T follicular helper cell (primary cell): ENCODE measurements at places on chromosomes 7 and 10.

- DNase-seq = no peak
Measured at GRCh38 chr7:141484907-141485306, 66.3 kb upstream of the AGK start.

DNA sequence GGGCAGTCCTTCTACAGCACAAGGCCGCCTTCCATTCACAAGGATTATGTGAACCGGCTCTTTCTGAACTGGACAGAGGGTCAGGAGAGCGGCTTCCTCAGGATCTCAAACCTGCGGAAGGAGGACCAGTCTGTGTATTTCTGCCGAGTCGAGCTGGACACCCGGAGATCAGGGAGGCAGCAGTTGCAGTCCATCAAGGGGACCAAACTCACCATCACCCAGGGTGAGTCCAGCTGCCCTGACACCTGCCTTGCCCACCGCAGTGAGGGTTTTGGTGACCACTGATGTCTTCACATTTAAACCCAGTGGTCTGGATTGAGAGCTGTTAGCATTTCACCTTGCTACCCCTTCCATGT, 918 bp downstream of the PILRB start:
- DNase-seq = no peak

DNA sequence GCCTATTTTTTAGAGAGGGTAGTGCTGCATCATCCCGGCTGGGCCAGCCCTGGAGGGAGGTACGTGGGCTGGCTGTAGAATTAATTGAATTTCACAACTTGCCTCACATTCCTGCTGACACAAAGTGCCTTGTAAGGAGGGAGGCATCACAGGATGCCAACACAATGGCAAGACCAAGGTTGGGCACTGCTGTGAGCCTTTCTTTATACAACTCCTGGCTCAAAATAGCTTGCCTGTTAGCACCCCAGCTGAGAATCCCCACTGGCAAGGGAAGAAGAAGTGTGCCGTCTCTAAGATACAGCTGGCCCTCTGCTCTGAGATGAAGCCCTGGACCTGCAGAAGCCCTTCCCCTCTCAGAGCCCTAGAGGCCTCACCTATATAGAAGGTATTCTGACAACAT, 873.9 kb downstream of the GRID1 start:
- DNase-seq = no peak

DNA sequence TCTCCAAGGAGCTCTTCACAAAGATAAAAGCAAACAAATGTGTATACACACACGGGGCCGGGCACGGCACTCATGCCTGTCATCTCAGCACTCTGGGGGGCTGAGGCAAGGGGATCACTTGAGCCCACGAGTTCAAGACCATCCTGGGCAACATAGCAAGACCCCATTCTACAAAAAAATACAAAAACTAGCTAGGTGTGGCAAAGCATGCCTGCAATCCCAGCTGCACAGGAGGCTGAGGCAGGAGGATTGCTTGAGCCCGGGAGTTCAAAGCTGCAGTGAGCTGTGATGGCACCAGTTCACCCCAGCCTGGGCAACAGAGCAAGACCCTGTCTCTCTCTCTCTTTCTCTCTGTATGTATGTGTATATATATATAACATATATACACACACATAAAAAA, 22.3 kb downstream of the TTYH3 start:
- DNase-seq = no peak

DNA sequence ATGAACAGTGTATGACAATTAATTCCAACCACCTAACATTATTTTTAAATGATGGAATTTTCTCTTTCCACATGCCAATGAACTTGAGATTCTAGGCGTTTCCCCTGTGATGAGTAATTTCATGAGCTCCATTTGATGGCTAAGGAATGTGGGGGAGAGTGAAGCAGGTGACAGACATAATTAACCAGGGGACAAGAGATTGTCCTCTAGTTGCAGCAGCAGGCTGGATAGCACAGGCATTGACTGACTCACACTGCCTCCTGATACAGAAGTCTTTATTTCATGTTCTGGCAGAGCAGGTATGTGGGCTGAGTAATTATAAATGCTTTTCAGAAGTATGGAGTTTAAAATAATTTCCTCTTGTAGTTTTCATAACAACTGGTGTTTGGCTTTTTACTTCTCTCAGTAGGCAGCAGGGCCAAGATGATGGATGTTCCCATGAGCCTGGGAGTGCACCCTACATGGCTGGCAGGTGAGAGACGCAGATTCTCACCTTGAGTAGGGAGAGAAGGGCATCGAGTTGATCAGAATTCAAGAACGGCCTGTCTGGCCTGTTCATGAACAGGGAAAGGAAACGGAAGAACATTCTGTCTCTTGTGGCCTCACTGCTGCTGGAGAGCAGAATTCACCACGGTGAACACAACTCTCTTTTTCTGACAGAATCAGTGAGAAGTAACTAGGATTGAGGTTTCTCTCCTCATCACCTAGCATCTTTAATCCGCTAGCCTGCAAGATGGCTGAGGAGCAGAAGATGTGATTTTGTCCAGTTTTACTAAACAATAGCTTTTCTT, 118.8 kb downstream of the AOAH start:
- DNase-seq = no peak

- no peak for DNase-seq
Measured at GRCh38 chr10:37952926-37953325, 23.5 kb downstream of the ZNF25 start.

DNA sequence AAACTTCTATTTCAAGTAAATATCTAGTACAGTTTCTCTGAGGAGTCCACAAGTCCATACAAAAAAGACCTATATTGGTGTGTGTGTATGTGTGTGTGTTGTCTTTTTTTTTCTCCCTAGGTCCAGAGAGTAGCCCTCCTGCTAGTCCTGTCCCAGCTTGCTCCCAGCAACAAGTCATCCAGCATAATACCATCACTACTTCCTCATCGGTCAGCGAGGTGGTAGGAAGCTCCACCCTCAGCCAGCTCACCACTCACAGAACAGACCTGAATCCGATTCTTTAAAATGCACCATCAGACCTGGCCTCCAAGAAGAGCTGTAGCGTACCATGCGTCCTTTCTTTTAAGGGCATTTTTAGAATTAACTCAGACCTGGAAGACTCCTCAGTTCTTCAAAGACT, 139.1 kb downstream of the TRIL start:
- DNase-seq = no peak

DNA sequence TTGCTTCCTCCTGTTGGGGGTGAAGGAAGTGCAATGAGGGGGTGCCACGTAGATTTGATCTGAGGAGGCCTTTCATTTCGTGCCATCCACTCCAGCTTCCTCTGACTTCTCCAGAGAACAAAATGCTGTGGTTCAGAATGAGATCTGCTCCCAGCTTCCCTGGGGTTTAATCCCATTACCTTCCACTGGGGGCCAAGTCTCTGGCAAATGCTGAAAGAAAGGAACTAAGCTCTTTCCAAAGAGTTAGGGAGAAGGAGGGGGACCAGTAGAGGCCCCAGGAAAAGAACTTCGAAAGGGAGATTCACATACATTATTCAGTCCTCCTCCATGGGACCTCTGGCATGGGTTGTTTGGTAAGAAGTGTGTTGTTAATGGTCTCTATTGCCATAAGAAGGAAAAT, 727.0 kb downstream of the TYW1 start:
- DNase-seq = no peak

DNA sequence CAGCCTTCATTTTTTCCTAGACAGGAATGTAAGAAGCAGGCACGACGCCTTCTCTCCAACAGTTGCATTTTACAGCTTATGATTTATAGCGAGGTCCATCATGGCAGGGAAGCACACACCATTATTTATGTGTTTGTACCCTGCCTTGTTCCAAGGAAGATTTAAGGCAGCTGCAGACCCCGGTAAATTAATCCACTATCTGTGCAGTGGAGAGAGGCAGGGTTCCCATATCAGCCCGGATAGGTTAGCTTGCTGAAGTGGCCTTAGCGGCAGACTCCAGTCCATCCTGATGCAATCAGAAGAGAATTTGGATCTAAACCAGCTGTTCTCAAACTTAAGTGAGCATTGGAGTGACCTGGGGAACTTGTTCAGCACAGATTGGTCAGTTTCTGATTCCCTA, 359.4 kb downstream of the GALNT17 start:
- no peak for DNase-seq

- DNase-seq = no peak
Measured at GRCh38 chr7:130838738-130839137, 104.7 kb upstream of the KLF14 start.

DNA sequence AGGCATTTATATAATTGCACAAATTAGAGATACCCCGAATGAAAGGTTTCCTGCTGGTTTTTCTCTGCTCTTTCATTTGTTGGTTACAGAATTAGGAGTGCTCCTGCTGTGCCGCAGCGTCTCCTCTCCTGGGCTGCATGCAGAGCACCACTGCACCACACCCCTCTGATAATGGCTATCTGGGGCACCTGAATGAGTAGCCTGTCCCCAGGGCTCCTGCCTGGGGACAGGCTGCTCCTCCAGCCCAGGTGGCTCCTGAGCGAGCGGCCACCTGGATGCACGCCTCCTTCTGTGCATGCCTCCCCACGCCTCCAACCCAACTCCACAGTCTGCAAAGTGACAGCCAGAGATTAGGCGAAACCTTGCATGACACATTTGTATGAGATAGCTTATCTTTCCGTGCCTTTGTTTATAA, 242.6 kb upstream of the FZD8 start:
- DNase-seq = no peak

DNA sequence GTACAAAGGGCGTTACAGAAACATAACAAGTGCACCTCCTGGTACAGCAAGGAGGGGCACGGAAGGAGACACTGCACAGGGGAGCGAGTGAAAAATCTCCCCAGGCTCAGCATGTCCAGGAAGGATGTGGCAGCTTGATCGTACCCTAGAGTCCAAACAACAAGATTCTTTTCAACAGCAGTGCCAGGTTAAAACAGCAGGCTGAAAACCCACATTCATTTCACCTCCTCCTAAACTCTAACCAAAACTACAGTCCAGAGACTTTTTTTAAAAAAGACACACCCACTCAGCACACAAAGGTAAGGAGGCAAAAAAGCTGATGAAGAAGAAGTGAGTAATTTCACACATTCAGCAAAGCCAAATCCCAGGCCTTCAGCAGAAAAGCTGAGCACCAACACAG, 138.8 kb downstream of the SFMBT2 start:
- DNase-seq = no peak

- DNase-seq = no peak
Measured at GRCh38 chr10:71646592-71647292, 72.8 kb downstream of the C10orf105 start.

DNA sequence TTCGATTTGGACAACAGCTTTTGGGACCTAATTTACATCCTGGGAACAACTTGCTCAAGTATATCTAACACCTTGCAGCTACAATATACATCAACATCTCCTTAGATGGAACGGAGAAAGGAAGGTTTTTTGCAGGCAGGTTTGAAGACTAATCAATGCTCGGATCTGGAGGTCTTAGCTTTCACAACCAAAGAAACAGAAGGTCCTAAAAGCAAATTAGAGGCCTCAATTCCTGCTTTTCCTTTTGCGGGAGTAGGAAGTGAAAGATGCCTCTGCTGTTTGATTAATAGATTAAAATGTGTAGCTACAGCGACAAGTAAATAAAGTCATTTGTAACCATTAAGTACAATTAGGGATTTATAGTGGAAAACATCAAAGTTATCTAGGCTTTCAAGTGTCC, 3.7 kb upstream of the SP8 start:
- DNase-seq = no peak

- no peak for DNase-seq
Measured at GRCh38 chr10:21172930-21173801, 276.1 kb upstream of the NEBL start.

DNA sequence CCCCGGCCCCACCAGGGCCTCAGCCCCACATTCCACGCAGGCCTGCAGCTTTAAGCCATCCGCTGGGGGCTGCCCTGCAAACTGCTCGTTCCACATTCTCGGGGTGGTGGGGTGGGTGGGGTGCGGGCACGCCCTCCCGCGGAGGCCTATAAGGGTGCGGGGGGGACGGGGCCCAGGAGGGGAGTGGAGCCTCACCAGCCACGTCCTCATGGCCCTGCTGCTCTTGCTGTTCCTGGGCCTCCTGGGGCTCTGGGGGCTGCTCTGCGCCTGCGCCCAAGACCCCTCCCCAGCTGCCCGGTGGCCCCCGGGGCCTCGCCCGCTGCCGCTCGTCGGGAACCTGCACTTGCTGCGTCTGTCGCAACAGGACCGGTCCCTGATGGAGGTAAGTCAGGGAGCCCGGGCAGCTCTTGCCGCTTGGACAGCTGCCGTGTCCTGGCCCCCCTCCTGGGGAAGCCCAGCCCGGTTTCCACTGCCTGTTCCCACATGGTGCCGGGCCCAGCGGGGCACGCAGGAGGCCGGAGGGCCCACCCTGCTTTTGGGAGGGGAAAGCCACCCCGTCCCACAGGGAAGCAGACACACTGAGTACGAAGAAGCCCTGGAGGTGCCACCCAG, at the start of gene CYP2W1:
Gene CYP2W1 (plus strand): TSS at position 178 of the 612 bp plus-strand sequence. CDS start 31 bp downstream, at position 209.
- no peak for DNase-seq

DNA sequence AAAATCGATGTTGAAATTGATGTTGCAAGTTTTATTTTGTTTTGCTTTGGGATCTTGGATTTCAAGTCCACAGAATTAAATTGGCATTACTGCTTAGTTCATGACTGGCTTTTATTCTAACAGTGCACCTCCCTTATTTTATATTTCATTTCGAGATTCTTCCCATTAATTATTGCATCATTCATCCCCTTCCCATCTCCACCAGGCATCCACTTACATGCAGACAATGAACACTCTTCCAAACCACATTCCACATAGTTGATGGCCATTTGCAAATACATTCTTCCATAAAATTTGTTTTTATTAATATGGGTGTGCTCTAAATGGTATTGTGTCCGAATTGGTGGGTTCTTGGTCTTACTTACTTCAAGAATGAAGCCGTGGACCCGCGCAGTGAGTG, 15.6 kb upstream of the SCIN start:
- DNase-seq = no peak

- no peak for DNase-seq
Measured at GRCh38 chr7:29041991-29042390, 83.9 kb upstream of the TRIL start.

DNA sequence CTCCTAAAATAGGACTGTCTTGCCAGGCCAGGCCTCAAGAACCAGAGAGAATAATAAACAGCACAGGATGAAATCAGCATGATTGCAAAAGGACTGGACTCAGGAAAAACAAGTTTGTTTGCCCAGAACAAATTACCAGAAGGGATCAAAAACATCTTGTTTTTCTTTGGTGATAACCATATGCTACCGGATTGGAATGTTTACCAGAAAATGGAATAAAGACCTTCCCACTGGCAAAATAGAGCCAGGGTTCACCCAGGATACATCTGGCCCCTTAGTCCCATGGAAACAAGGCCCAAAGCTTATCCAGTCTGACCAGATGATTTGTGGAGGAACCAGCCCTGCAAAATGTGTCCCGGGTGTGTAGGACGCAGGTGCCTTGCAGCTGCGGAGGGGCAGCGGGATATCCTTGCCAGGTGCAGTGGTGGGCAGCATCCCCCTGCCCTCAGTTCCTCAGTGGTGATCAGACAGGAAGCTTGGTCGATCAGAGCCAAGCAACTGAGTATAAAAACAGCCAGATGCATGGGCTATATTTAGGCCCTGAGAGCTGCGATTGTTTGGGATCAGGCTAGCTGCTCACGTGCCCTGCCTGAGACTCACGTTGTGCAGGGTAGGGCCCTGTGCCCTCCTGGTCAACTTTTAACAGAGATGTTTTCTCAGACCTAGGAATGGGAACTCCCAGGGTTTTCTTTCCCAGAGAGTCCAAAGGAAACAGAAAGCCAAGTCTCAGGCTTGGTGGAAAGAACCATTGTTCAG, 4.6 kb upstream of the ZNF22 start:
- no peak for DNase-seq

- DNase-seq = no peak
Measured at GRCh38 chr10:117266400-117266799, 25.5 kb downstream of the SLC18A2 start.

- DNase-seq = no peak
Measured at GRCh38 chr10:86958901-86959736, 720 bp downstream of the SNCG start.
